Breast epithelium (tissue), 4 donors: ENCODE measurements at places on chromosomes 6 and 20. TPM values are rescaled to one million over a fixed set of nuclear protein-coding genes. Genes with fewer than 3 reads are reported as not detected.

- H3K36me3 ChIP-seq: no peaks in the 10 kb centered on the region
- H3K27me3 ChIP-seq: no peaks in the 10 kb centered on the region
- no peak for DNase-seq
- H3K4me3 ChIP-seq: no peak overlapping the region
- H3K4me1 ChIP-seq: no peaks in the 10 kb centered on the region
Observed at GRCh38 chr6:122799916-122800686, 11.0 kb downstream of the SMPDL3A start.

DNA sequence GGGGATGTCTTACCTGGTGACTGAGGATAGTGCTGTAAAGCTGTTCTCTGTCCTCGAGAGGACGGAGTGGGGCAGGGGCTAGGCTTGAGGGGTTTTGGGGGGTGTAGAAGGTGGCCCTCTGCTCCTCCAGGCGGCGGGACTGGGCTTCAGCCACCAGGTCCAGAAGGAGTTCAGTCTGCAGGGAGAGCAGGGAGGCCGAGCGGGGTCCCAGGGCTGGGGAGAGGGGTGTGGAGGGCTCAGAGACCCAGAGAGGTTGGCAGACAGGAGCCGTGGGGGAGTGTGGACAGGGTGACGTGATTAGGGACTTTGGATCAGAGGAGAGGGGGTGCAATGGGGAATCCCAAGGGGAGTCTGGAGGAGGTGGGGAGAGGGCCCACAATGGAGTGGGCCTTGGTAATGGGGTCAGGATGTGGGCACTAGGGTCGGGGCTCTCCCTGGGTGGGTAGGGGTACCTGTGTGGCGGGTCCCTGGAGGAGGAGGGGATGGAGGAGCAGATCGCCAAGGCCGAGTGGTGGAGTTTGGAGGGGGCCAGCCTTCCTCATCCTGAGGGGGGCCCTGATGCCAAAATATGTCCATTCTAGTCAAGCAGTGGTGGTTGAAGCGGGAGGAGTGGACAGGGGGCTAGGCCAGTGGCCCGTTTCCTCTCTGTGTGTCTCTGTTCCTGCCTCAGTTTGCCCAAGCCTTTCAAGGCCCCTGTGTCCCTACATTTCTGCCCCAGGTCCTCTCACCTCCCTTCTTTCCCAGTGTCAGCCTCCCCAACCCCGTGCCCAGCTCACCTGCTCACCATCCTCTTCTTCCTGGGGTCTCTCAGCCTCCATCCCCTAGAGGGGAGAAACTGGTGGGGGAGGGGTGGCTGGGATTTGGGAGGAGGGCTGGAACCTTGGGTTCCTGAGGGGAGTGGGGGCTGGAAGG lies 491 bp downstream of the GPSM3 start:
- H3K4me1 ChIP-seq: no peaks in the 10 kb centered on the region
- H3K27ac ChIP-seq: peak overlapping the region; percentile 97
- H3K27me3 ChIP-seq: no peaks in the 10 kb centered on the region
- no peak for DNase-seq
- H3K4me3 ChIP-seq: peak overlapping the region; percentile 74

GRCh38 chr6:166742981-166743380 lies 115.9 kb upstream of the RPS6KA2 start:
- H3K36me3 ChIP-seq: no peaks in the 10 kb centered on the region
- no peak for DNase-seq
- no peaks in the 10 kb centered on the region for H3K4me1 ChIP-seq
- H3K4me3 ChIP-seq: no peak overlapping the region
- H3K27ac ChIP-seq: no peak overlapping the region

DNA sequence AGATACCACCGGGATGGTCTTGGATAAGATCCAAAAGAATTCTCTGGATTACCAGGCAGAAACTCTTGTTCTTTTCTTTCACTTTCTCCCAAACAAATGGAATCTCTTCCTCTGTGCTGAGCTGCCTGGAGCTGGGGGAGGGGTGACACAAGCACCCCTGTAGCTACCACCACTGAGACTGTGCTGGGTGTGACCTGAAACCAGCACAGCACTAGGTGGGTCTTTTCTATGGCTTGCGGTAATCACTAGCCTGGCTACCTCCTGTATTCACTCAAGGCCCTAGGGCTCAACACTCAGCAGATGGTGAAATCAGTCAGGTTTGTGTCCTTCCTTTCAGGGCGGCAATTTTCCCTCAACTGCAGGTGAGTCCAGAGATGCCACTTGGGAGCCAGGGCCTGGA lies 122.4 kb upstream of the CENPW start:
- no peaks in the 10 kb centered on the region for H3K4me1 ChIP-seq
- no peak overlapping the region for H3K27ac ChIP-seq
- H3K36me3 ChIP-seq: no peaks in the 10 kb centered on the region

DNA sequence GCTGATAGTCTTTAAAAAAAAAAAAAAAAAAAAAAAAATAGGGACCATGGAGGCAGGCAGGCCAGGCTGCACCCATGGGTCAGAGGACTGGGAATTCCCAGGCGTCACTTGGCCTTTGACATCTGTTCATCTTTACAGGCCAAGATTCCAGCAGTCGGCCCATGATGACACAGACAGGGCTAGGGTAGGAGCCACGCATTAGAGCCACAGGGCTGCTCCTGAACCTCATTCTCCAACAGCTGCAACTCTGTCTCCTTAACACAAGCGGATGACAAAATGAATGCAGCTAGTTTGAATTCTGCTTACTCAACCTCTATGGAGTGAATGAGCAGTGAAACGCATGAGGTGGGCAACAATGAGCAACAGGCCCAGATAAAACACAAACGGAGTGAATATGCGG lies 126.4 kb downstream of the LY86 start:
- H3K27ac ChIP-seq: no peak overlapping the region
- no peaks in the 10 kb centered on the region for H3K27me3 ChIP-seq
- no peak overlapping the region for H3K4me3 ChIP-seq
- no peaks in the 10 kb centered on the region for H3K4me1 ChIP-seq
- no peak for DNase-seq

- H3K36me3 ChIP-seq: peaks cover 7% of the 10 kb centered on the region
- no peaks in the 10 kb centered on the region for H3K27me3 ChIP-seq
- peak overlapping the region; percentile 2 for H3K27ac ChIP-seq
Observed at GRCh38 chr20:17939622-17940223, 28.9 kb downstream of the SNX5 start.

ECT2L gene
- 0.33 TPM for total RNA-seq

DNA sequence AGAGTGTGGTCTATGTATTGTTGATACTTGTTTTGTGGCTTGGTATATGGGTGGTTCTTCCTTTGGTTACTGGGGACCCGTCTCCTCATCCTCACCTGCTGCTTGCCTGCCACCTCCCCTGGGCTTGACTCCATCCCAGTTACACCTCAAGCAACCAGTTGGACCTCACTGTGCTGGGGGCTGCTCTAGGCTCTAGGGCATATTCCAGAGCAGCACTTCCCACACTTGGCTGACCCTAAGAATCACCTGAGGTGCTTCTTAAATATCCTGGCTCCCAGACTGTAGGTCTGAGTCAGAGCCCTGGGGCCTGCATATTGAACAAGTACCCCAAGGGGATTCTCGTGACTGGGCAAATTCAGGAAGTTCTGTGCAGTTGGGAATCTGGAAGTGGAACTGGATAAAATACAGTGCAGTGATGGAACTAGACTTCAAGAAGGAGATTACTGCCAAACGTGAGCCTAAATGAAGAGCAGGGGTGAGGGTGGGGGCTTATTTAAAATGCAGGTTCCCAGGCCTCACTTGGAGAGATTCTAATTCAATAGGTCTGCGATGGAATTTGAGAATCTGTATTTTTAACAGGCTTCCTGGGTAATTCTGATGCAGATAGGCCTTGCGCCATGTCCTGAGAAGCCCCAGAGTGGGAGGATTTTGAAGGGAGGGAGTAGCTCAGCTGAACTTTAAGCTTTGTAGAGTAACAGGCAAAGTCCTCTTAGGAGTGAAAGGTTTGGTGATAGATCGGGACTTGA lies 7.6 kb downstream of the SPATS1 start:
- H3K4me1 ChIP-seq: no peaks in the 10 kb centered on the region
- no peak overlapping the region for H3K27ac ChIP-seq
- no peak overlapping the region for H3K4me3 ChIP-seq
- DNase-seq: no peak
- H3K36me3 ChIP-seq: no peaks in the 10 kb centered on the region
